ENCODE measurements at places on chromosomes 7 and 10. TPM values are rescaled to one million over a fixed set of nuclear protein-coding genes. Genes with fewer than 3 reads are reported as not detected.

The KIAA1549 gene
- 30.4 TPM for total RNA-seq

The GNGT1 gene
- not detected for total RNA-seq

The SSC4D gene
- total RNA-seq, result 1.6 TPM

The PNLIP gene
- total RNA-seq, result not detected

The PNLIPRP3 gene
- not detected for total RNA-seq

The AGAP6 gene
- total RNA-seq, result 4.8 TPM

The FAM241B gene
- 33.4 TPM for total RNA-seq

The ICA1 gene
- 64.4 TPM for total RNA-seq

The SH2D4B gene
- total RNA-seq, result 0.23 TPM

The FAM171A1 gene
- 35.1 TPM for total RNA-seq

The COX15 gene
- 45.2 TPM for total RNA-seq

The NRCAM gene
- 205 TPM for total RNA-seq

The CUBN gene
- 3.5 TPM for total RNA-seq

The BAIAP2L1 gene
- total RNA-seq, result 1.6 TPM

The HTR5A gene
- total RNA-seq, result 2.5 TPM

The SPDYE11 gene
- not detected for total RNA-seq

The GNG11 gene
- total RNA-seq, result 6.5 TPM

The NKX2-3 gene
- total RNA-seq, result not detected

The ORC5 gene
- 48.0 TPM for total RNA-seq

The SPDYE2 gene
- total RNA-seq, result 0.23 TPM

The MGAM2 gene
- 0.23 TPM for total RNA-seq

The NEUROG3 gene
- total RNA-seq, result not detected

The MYH16 gene
- total RNA-seq, result not detected

The SPDYE5 gene
- total RNA-seq, result not detected

The HYAL4 gene
- total RNA-seq, result not detected

The LIPK gene
- total RNA-seq, result not detected

The CYP2C19 gene
- not detected for total RNA-seq

The C7orf57 gene
- 5.8 TPM for total RNA-seq

The CALCR gene
- 5.1 TPM for total RNA-seq

The LANCL2 gene
- total RNA-seq, result 60.2 TPM

The KNDC1 gene
- total RNA-seq, result 18.5 TPM

The KCNIP2 gene
- 17.1 TPM for total RNA-seq

Measured in diencephalon (tissue), 1 donor.